ENCODE measurements at places on chromosomes 6 and 20.
A peak's percentile ranks its signal among the peaks of the same experiment; 100 is the strongest.

- DNase-seq = no peak
Observed at GRCh38 chr20:23386304-23387117, 24.5 kb downstream of the GZF1 start.

DNA sequence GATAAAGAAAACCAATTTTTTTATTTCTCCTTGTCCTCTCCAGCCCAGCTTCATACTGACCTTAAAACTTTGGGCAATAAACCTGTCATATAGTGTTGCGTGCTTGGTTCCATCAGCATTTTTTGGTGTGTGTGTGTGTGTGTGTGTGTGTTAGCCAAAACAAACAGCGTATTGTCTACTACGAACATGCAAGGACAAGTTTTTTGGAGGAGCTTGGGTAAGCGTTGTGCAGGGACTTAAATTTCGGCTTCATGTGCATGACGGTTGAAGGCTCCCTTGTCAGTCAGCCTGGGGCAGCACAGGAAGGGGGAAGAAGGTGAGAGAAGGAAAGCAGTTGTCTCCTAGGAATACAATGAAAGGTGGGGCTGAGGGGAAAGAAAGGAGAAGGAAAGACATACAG is 62.0 kb upstream of the PAX1 start:
- DNase-seq = no peak

DNA sequence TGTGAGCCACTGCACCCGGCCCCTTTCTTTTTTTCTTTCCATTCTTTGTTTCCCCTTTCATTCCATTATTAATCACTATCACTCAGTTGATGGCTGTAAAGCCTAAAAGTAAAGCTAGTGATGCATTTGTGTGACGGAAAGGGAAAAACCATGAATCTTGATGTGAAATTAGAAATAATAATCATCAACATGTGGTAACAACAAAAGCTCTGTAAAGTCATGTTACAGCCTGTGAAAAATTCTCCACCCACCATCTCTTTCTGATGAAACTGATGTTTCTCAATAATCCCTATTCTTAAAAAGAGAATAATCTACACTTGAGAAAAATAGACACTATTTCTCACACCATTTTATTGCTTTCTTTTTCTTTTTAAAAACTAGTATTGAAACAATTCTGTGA is 80.0 kb downstream of the CRYBG1 start:
- DNase-seq = no peak

DNA sequence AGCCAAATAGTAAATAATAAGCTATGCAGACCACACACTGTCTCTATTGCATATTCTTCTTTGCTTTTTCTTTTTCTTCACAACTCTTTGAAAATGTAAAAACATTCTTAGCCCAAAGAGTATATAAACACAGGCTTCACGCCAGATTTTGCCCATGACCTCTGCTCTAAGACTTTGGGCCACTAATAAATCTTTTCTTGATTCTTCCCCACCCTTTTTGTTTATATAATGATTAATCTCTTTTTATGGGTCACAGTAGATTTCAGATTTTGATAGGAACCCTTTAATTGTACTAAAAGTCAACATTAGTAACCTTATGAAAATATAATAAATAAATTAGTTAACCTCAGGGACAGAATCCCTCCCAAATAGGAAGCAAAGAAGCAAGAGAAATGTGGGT is 15.8 kb upstream of the ENPP5 start:
- no peak for DNase-seq

DNA sequence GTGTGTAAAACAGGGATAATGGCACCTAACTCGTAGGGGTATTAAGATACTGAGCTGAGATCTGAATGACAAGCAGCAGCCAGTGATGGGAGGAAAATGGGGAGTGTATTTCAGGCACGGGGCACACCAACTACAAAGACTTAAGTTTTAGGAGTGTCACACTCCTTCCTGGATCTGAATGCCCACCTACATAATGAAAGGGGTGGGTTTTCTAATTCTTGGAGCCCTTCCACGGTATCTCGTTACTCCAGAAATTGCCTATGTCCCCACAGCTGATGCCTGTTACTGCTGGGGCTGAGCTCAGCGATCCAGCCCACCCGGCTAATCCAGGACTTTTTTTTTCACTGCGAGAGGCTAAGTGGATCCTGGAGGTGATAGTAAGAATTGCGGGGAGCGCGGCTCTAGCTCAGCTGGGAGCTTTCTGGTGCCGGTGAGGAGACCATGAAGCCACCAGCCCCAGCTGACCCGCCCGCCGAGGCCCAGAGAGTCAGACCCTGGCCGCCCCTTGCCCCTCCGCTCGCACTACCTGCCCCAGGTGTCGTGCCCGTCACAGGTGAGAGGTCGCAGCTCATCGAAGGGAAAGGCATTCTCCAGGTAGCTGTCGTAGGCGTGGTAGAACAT is 727 bp downstream of the EDEM2 start:
- peak; percentile 55 for DNase-seq

DNA sequence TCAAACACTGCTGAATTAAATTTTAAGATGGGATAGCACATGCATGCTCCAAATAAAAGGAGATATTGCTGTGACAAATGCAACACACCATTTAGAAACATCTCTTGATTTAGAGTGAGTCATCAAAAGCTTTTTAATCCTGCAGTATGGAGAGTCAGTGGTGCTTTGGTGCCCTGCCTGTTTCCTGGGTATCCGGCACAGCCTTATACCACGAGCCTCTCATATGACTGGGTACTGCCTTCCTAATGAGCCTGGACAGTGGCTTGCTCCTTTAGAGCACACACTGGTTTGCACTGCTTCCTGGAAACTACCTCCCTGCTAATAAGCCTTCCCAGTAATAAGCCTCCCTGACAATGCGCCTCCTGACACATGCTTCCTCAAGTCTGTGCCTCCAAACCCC is 65.3 kb upstream of the KCNK16 start:
- DNase-seq = no peak

- DNase-seq = no peak
Observed at GRCh38 chr6:116221911-116222310, 32.0 kb downstream of the TSPYL4 start.

- DNase-seq = no peak
Observed at GRCh38 chr6:100232781-100233573, 231.7 kb downstream of the SIM1 start.

- DNase-seq = no peak
Observed at GRCh38 chr6:166330612-166331011, 11.7 kb downstream of the SFT2D1 start.

DNA sequence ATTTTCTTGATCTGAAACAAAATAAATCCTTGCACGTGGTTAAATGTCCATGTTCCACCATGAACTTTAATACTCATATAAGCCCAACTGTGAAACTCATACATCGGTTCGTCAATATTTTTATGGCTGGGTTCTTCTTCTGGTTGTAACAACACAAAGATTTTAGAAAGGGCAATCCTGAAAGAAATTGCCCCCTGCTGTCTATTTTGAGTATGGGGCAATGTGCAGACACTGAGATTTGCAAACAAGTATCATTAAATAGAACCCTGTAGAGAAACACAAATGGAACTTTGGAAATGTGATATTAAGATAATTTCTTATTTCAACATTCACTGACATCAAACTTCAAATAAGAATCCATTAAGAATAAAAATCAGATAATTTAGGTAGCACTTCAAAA is 80.2 kb upstream of the PHACTR1 start:
- DNase-seq = no peak

DNA sequence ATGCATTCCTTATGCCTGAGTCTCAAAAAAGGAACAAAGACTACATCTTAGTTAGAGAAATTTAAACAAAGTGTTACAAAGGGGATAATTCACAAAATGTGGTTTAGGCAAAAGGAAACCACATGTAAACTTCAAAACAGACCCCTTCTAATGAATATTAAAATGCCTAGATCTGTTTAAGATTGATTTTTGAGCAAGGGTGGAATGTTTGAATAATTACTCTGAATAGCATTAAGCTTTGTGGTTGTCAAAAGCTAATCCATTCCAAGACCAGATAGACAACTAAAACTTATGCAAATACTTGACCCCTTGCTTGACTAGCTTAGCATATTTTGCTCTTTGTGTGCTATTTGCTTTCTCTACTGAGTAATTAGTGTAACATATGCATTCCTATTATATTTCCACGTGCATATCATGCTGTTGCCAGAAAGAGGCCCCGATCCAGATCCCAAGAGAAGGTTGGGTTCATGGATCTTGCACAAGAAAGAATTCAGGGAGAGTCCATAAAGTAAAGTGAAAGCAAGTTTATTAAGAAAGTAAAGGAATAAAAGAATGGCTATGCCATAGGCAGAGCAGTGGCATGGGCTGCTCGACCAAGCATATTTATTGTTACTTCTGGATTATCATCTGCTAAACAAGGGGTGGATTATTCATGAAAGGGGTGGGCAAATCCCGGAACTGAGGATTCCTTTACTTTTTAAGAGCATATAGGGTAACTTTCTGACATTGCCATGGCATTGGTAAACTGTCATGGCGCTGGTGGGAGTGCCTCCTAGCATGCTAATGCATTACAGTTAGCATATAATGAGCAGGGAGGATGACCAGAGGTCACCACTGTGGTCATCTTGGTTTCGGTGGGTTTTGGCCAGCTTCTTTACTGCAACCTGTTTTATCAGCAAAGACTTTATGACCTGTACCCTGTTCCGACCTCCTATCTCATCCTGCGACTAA is 1193.4 kb upstream of the EYS start:
- no peak for DNase-seq

DNA sequence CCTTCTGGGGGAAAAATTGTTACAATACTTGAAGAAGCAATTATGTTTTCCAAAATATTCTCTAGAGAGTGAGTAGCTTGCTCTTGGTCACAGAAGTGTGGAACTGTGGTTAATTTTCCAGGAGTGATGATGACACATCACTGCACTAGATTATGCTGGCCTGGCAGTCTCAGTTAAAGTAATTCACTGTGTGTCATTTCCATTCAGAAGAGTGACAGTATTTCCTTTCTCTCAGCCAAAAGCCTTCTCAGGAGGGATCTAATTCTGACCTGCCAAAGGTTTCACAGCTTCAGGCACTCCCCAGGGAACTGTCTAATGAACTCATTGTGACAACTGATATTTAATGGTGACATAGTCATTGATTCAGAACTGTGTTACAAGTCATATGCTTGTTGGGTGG is 517.5 kb downstream of the TBC1D32 start:
- no peak for DNase-seq

- DNase-seq = peak; percentile 80
Observed at GRCh38 chr20:4108495-4109306, 93.3 kb upstream of the RNF24 start.

DNA sequence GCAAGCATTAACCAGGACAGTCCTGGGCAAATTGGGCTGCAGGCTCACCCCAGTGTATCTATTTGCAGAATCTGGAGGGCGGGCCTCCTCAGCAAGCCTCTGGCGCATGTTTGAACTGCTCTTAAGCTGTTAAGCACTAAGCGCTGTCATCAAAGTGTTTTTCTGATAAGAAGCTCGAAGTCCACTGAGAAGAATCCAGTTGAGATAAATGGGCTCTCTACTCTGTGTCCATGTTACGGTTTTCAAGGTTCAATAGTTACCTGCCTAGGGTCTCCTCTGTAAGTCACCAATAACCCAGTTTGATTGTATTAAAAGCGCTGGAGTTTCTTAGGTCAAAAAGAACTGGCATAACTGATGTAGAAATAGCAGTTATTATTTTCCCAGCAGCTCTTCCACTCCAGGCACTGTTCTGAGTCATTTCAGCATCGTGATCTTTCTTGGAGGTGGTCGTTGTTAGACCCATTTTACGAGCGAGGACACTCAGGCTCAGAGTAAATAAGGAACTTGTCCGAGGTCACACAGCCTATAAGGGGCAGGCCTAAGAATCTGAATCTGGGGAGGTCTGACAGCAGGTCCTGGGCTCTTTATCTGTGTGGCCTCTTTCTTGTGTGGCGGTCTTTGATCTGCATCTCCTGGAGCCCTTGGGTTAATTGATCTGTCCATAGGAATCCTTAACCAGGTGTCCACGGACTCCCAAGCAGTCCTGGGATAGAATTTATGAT is 207.4 kb upstream of the ZNF217 start:
- DNase-seq = no peak

DNA sequence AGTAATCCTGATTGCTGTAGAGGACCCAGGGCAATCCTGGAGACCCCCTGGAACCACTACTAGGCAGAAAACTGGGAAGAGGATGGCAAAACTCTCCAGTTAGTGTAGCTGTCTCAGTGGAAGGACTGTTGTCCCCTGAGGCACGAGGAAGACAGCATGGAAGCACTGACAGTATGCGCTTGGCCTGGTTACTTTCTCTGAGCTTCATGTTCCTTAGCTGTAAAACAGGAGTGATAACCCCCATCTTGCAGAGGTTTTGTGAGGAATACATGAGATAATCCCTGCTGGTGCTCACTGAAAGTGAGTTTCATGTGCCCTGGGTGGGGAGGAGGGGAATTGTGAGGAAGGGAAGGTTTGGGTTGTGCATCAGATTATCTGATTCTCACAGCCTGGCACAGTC is 3.2 kb downstream of the NT5E start:
- DNase-seq = no peak

DNA sequence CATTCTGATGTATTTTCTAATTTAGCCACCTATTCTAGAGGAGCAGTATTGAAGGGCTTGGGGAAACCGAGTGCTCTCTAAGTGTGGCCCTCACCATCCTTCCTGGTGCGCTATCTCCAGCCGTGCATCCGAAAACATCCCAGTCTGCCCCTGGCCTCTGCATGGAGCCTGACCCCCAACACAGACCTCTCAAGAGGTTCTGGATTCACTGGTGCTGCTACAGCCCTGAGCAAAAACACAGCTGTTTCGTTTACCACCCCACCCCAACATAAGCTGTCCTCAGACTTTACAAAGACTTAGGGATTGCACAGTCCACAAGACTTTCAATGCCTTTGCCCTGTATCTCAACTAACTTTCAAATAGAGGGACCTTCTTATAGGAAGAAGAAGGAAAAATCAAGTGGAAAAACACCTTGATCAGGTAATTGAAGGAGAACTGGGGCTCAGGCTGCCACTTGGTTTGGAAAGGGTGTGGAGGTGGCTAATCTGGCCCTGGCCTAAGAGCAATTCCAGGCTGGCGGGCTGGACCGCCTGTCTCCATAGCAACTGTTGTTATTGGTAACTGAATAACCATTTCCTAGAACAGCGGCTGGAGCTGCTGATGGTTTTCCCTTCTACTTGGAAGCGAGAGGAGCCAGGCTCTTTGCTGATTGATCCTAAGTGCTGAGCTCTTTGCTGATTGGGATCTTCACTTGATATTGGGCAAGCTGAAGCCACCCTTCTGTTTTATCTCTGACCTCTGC is 90.2 kb upstream of the TOX2 start:
- no peak for DNase-seq

- no peak for DNase-seq
Observed at GRCh38 chr6:80610846-80611245, 504.4 kb downstream of the BCKDHB start.

GRCh38 chr6:41635365-41635764 is 2.9 kb upstream of the MDFI start:
- DNase-seq = no peak

GRCh38 chr6:90251295-90251992 is 45.2 kb downstream of the BACH2 start:
- DNase-seq = no peak
